ENCODE measurements at places on chromosomes 3 and 15.

- DNase-seq = no peak
Measured at GRCh38 chr15:67176195-67176971, 78.1 kb downstream of the AAGAB start.

- no peak for DNase-seq
Measured at GRCh38 chr15:28269097-28269496, 52.9 kb downstream of the HERC2 start.

GRCh38 chr15:36053746-36054145 is 507.8 kb upstream of the DPH6 start:
- DNase-seq = no peak

- no peak for DNase-seq
Measured at GRCh38 chr15:57915827-57916531, 149.5 kb downstream of the ALDH1A2 start.

GRCh38 chr3:9147215-9147895 is 102.1 kb downstream of the SRGAP3 start:
- DNase-seq = no peak

DNA sequence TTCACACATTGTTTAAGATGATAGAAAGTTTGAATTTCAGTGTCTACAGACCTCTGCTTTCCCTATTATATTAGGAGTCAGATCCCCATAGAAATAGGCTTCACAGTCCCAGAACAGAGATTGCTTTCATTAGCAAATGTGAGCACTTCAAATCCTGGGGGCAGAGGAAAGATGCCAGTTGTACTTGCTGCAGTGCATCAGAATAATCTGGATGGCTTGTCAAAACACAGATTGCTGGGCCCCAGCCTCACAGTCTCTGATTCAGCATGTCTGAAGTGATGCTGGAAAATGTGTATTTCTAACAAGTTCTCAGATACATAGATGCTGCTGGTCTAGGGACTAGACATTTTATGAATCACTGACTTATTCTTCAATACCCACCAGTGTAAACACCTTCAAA is 375.2 kb downstream of the FGF12 start:
- DNase-seq = no peak

- no peak for DNase-seq
Measured at GRCh38 chr15:48557335-48557734, 88.2 kb downstream of the FBN1 start.

DNA sequence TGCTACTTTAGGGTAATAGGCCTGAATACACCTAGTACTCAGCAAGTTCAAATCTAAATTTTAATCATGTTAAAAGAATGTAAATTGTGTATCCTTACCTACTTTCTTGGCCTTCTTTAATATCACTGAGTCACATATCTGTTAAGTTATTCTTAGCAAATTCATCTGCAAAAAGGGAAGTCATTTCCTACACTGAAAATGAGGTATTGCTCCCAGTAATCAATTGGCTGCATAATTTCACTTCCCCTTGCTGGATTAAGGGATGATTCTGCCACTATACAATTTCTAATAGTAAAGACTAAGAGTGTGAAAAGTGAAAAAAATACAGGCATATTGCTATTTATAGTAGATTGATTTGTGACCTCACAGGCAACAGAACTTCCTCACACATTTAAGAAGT is 47.8 kb downstream of the CCDC54 start:
- no peak for DNase-seq

- DNase-seq = no peak
Measured at GRCh38 chr3:151226088-151226563, 23.1 kb upstream of the GPR171 start.

- no peak for DNase-seq
Measured at GRCh38 chr3:179949869-179950268, 86.9 kb downstream of the PEX5L start.
